NCI-H524 (cell line): ENCODE measurements at places on chromosomes 2 and 18.

DNA sequence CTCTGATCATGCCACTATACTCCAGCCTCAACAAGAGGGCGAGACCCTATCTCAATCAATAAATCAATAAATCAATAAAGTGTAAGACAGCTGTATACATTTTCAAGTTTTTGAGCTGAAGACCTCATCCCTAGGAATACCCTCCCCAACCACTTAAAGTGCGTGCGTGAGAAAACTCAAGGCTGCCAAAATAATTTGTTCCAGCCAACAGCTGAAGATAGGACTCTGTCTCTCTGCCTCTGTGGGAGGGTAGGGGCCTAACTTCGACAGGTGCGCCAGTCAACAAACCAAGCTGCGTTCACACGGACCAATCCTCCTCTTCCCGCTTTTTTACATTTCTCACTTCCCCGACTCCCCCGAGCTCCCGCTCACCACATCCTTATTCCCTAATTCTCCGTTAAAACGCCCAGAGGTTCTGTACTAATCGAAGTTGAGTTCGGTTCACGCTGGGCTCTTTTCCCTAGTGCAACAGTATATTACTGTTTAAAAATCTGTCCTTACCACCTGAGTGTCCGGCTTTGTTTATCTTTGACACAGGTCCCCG is 618 bp downstream of the POLR2D start:
- DNase-seq = peak; percentile 45

GRCh38 chr2:122328816-122329215 is 573.4 kb downstream of the TSN start:
- DNase-seq = no peak

- DNase-seq = no peak
Measured at GRCh38 chr2:162116352-162116751, 35.7 kb downstream of the GCG start.

- DNase-seq = no peak
Measured at GRCh38 chr2:221107424-221107823, 464.7 kb downstream of the EPHA4 start.

- DNase-seq = no peak
Measured at GRCh38 chr18:34859496-34859895, 149.4 kb downstream of the DTNA start.

GRCh38 chr18:59492756-59493421 is 133.8 kb upstream of the LMAN1 start:
- no peak for DNase-seq

DNA sequence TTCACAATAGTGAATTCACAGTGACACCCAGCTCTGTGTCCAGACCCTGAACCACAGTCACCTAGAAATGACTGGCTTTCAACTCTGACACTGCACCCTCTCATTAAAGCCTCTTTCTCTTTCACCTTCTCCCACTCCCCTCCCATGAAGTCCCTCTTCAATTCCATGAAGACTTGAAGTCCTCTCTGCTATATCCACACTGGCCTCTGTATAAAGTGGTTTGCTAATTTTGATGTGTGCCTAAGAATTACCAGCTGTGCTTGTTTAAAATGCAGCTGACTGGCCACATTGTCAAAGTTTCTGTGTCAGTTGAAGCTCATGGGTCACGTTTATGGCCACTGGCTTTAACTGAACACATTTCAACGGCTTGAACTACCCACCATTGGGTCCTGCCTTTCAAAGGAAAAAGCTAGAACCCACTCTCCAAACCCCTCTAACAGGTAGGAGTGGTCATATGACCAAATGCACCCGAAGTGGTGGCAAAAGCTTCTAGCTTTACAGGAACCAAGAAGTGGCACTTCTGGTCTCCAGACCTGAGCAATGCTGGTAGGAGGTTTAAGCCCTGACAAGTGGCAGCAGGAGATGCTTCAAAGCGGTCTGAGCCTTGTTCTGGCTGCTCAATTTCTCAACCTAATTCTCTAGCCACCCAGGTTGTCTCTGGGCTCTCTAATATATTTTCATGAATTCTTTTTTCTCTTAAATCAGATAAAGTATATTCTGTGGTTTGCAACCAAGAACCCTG is 34.2 kb downstream of the B4GALT6 start:
- DNase-seq = no peak

DNA sequence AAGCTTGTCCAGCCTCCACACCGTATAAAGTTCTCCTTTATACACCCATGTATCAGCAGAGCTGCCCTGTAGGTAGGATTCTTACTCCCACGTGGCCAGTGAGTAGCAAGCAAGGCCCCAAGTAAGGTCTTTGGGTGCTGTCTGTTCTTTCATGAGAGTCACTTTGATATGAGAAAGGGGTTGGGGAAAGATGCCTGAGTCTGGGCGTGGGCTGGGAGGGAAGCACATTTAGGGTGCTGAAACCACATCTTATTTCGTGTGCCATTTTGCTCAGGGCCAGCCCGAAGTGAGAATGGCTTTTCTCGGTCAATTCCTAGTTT is 436 bp upstream of the ITPRIPL1 start:
- no peak for DNase-seq

- no peak for DNase-seq
Measured at GRCh38 chr2:133143645-133144044, 424.6 kb downstream of the NCKAP5 start.

DNA sequence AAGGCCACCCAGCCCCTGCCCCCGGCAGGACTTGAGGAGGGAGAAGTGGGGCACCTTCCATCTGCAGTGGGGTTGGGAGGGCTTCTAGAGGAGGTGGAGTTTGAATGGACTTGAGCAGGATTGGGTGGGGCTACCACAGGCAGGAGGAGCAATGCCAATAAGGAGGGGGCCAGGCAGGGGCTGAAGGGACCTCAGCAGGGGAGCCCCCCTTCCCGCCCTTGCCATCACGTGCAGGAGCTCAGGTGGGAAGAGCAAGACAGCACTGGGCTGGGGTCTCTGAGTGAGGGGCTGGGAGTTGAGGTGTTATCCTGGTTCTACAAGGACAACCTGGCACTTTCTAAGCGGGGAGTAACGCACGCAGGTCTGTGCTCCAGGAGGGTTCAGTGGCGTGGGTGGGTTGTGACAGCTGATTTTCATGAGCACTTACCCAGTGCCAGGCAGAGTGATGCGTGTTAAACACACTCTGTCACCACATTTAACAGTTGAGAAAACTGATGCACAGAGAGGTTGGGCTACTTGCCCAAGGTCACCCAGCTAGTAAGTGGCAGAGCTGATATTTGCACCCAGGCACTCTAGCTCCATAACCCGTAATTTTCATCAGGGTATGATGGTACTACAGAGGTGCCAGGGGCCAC is 4.8 kb downstream of the CHRND start:
- no peak for DNase-seq

DNA sequence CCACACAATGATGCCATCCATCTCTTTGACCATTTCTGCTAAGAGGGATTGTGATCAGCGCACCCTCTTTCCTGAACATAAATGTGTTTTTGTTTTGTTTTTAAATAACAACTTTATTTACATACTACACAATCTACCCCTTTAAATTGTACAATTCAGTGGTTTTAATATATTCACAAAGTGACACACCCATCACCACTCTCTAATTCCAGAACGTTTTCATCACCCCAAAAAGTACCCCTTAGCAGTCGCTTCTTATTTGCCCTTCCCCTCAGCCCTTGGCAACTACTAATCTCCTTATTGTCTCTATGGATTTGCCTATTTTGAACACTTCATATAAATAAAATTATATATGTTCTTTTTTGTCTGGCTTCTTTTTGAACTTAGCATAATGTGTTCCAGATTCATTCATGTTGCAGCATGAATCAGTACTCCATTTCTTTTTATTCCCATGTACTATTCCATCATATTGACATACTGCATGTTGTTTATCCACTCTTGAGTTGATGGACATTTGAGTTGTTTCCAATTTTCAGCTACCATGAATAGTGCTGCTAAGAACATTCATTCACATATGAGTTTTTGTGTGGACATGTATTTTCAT is 150.9 kb upstream of the NABP1 start:
- DNase-seq = no peak

DNA sequence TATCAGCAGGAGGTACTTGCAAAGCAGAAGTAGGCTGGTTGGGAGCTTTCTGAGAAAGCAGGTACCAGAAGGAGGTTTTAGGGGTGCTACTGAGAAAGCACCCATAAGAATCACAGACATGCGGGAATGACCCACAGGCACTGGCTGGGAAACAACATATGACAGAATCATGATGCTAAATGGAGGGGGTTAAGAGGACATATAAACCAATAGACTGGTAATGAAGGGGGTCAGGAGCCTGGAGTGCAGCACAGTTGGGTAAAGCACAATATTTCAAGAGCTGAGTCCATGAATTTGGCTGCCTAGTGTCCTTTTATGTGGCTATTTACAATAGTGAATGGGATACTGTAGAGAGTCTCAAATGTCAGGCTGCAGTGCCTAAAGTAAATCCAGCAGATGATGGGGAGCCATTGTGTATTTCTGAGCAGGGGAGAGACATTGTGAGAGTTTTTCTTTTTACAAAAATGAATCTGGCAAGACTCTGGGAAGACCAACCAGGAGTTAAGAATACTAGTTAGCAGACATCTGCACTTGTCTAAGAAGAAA is 27.6 kb upstream of the GMCL1 start:
- DNase-seq = no peak

DNA sequence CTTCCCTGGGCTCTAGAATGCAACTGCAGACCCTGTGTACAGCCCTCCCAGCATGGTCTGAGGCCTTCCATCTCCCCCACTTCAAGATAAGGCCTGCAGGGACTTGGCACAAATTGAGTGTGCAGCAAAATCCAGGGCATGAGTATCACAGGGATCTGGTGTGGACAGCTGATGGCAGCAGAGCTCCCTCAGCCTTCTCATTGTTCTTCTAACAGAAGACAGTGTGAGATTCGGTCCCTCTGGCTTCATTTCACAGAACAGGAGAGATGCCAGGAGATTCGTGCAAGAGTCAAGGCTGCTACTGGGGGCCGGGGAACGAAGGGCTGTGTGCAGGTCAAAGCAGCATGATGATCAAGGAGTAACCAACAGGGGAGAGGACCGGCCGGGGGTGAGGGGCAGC is 85.8 kb downstream of the UXS1 start:
- DNase-seq = no peak

DNA sequence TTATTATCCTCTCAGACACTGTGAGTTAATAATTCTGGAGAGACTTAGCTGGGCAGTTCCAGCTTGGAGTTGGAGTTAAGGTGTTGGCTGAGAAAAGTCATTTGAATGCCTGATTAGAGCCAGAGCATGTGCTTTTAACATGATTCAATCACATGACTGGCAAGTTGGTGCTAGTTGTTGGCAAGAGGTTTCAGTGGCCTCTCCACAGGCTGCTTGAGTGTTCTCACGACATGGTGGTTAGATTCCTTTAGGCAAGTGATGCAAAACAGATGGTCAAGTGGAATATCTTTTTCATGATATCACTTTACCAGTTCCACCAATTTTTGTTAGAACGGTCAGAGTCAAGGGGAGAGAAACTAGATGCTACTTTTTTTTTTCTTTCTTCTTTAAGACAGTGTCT is 262.7 kb upstream of the FN1 start:
- peak; percentile 61 for DNase-seq

DNA sequence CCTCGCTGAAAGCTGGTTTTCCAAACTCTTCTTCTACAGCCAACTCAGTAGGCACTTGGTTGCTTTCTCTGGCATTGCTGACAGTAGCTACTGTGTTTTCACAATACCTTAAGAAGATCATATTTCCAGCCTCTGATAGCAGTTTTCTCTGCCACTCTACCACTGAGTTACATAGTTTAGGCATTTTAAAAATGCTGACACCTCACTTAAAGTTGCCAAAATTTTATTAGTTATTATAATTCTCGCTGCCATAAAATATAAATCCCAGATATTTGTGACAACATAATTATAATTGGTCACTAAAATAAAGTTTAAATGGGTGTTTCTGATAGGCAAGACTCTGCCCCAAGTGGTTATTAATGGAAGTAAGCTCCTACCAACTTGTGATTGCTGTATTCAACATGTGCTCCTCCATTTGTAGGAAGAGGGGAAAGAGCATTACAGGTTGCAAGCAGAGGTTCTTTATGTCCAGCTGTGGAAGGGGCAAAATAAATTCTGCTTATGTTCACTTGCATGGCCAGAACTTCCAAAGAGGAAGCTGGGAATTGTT is 1202.8 kb downstream of the CNTNAP5 start:
- no peak for DNase-seq

- DNase-seq = peak; percentile 84
Measured at GRCh38 chr2:144517866-144518747, 1.8 kb downstream of the ZEB2 start.

GRCh38 chr2:134479696-134480330 is 225.9 kb downstream of the MGAT5 start:
- no peak for DNase-seq

- DNase-seq = no peak
Measured at GRCh38 chr2:168490946-168491605, 35.0 kb downstream of the CERS6 start.

GRCh38 chr2:240959941-240960308 is 38.5 kb upstream of the SNED1 start:
- no peak for DNase-seq
